Activated CD4-positive, alpha-beta T cell treated with anti-CD3 and anti-CD28 coated beads, Interleukin-2, amount 50 U/mL, for 24 hours (primary cell): ENCODE measurements at places on chromosomes 6 and 20.

- no peak for DNase-seq
Measured at GRCh38 chr20:24980291-24981053, 12.1 kb downstream of the APMAP start.

DNA sequence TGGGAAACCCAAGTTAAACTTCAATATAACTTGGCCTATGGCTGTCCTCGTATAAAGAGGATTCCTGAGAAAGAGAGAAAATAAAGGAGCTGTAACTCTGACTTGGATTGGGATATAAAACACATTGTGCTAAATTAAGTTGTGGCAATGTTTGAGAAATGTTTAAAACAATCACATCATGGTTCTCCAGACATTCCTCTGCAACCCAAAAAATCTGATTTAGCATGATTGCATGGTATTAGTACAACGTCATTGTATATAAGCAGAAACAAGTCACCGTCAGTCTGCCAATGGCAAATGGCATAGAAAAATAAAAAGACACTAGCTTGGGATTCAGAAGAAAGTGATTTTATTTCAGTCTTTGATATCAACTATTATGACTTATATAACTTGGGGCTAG is 140.2 kb upstream of the FAM83B start:
- no peak for DNase-seq

DNA sequence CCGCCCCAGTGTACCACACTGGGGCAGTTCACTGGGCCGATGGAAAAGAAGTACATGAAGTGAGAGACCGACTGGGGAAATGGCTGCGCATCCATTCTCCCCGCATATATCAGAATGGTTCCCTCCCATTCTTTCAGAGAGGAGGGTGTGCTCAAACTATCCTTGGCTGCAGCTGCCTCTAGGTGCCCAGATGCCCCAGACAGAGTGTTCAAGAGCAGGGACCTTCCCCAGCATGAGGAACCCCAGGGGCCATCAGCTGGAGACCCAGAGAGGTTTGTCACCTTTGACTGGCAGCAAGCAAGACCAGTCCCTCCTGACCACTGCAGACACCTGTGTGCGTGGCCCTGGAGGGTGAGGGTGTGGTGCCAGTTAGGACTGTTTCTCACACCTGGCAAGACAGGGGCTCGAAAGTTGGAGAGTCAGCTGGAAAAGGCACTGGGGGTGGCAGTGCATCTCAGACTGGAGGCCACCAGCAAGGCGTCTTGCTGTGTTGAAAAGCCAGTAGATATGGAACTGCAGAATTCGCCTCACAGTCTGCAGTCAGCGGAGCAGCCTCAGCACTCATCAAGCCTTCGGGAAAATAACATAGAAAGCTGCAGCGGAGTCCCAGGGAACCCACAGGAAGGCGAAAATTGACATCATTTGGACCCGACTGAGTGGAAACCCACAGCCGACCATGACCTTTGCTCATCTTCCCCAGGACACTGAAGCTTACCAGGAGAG is 76.7 kb downstream of the GPR6 start:
- DNase-seq = no peak

DNA sequence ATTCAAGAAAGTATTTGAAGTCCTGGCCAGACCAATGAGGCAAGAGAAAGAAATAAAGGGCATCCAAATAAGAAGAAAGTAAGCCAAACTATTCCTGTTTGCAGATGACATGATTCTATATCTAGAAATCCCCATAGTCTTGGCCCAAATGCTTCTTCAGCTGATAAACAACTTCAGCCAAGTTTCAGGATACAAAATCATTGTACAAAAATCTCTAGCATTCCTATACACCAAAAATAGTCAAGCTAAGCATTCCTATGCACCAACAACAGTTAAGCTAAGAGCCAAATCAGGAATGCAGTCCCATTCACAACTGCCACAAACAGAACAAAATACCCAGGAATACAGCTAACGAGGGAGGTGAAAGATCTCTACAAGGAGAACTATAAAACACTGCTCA is 60.1 kb upstream of the PHIP start:
- no peak for DNase-seq

- DNase-seq = no peak
Measured at GRCh38 chr6:67694127-67694526, 941.0 kb upstream of the ADGRB3 start.

- DNase-seq = no peak
Measured at GRCh38 chr20:16100111-16100510, 473.1 kb downstream of the KIF16B start.

DNA sequence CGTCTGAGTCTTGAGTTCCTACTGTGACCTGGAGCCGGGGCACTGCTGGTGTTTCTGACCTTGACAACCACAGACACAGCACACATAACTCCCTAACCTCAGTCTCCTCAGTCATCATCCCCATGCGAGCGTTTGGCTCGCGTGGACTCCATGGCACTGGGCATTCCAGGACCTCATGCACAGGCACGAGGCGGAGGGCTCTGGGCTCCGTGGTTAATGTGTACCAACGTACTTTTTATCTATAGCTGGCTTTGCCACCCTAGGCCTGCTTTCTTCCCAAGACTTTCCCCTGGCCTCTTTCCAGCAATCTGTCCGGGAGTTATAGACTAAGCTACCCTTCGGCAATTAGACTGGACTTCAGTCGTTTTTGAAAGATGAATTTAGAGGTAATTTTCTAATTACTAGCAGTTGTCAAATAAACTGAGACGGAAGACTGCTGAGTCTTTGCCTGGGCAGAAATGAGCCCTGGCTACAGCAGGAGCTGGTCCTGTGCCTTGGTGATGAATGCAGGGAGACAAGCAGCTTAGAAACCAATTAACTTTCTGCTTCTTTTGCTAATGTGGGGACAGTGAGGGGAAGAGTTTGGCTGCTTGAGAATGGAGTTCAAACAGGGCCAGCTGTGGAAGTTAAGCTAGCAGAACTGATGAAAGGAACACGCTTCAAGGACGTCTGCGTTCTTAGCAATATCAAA is 16.1 kb upstream of the CTCFL start:
- no peak for DNase-seq

DNA sequence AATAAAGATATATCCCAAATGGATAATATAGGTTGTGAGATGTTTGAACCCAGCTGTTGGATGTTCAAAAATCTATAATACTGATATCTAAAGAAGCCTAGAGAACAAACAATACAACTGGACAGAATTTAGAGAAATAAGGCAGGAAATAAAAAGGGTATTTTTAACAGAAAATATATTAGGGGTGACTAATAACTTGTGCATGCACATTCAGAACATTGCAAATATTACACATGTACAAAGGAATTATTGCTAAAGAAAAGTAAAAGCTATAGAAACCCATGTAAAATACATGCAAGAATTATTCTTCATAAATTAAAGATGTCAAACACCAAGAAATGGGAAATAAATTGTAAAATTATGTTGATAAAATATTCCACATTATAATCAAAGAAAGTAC is 32.7 kb upstream of the HCRTR2 start:
- no peak for DNase-seq

GRCh38 chr6:136401749-136402148 is 112.1 kb upstream of the BCLAF1 start:
- DNase-seq = no peak

- DNase-seq = no peak
Measured at GRCh38 chr6:123909989-123910388, 106.3 kb downstream of the NKAIN2 start.

DNA sequence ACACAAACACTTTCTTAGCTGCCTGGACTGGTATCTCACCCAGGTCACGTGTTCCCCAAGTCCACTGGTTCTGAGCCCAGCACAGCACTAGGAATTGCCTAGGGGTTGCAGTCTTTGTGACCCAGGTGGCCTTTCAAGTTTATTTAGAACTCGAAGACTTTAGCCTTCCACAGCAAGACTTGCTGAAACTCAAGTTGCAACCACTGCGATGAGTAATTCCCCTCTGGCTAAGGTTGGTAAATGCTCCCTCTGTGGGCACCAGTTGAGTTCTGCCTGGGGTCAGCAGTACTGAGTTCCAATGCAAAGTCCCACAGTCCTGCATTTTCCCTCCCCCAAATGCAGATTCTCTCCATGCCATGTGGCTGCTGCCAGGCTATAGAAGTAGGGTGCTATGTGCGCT is 77.6 kb upstream of the MOCS1 start:
- DNase-seq = no peak

DNA sequence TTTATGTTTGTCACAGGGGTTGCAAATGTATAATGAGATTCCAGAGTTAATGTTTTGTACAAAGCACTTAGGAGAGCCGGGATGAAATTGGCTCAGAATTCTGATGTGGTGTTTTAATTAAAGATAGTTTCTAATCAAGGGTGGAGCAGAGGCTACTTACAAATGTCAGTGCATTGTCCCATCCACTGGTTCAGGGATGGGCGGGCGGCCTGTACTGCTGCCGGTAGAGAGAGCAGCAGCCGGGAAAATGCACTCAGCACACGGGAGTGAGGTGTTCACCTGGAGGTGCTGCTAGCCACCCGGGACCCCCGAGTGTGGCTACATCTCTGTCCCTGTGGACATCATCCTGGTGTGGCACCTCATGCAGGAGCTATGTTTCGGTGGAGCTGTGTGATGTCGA is 193.3 kb downstream of the QKI start:
- DNase-seq = no peak
